Stimulated activated CD4-positive, alpha-beta T cell treated with anti-CD3 and anti-CD28 coated beads, Interleukin-4, amount 100 ng/mL, for 4 hours (primary cell): ENCODE measurements at places on chromosomes 3 and 15.

DNA sequence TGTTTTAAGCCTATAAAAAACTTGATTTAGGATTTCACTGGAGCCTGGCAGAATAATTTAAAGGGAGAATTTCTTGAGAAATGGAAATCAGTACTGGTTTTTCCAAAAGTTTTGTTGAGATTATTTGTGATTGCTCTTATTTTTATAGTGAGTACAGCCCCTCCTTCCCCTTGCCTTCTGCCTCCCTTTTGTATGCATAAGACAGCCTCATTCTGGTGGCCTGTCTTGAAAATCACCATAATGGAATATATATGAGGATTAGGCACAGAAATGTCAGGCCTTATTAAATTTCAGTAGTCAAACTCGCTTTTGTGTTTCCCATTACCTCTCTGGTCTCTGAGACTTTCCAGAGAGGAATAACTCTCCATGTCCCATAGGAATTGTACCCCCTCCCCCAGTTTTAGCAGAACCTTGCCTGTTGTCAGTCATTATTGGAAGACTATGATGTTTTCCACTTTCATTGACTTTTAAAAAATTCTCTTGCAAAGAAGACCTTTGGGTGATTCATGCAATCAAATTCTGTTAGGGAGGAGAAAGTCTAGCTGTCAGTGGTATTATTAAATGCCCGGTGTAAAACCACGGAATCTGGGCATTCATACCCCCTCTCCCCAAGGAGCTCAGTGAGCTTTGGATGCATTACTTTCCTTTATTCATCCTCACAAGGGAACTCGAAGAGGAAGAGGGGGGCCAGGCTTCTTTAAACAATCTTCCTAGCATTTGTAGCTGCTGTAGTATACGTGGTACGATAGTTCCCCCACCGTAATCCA, 171.6 kb upstream of the TSC22D2 start:
- no peak for DNase-seq

DNA sequence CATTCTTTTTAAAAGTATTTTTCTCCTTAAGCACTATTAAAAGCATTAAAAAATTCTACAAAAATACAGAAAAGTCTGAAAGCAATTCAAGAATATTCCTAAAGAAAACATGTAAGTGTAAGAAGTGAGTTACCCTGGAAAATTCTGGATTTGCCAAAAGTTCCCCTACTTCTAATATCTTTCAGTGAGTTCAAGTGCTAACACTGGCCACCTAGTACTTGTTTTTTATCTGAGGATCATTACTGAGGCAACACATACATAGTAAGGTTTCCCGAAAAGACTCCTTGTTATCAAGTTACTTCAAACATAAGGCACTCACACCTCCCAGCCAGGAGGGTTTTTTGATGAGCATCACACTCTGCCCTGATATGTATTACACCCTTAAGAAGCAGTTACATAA, 158.4 kb downstream of the TIGIT start:
- DNase-seq: no peak

DNA sequence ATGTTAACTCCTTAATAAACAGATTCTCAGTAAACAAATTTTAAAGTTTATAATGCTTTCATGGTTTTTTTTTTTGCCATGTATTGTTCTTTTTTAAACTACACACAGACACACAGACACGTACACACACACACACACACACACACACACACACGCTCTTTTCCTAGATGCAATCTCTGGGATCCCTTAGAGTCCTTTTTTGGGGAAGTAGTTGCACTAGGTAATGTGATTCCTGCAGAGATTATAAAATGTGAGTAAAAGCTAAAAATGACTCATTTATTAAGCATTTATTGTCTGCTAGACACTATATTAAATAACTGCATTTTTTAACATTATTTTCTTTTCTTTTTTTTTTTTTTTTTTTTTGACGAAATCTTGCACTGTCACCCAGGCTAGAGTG, 19.9 kb downstream of the NDUFB5 start:
- no peak for DNase-seq

DNA sequence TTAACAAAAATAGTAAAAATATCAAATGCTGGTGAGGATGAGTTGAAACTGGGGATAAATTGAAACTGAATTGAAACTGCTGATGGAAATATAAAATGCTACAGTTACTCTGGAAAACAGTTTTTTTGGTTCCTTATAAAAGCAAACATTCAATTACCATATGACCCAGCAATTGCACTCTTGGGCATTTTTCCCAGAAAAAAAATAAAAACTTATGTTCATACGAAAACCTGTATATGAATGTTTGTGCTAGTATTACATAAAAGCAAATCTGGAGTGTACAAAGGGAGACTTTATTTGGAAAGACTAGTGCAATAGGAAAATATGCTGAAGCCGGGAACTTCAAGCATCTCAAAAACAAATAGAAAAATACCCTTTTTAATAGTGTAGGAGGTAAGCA, 857.9 kb upstream of the CADM2 start:
- no peak for DNase-seq

GRCh38 chr3:178583963-178584575, 47.8 kb downstream of the KCNMB2 start:
- DNase-seq: no peak

DNA sequence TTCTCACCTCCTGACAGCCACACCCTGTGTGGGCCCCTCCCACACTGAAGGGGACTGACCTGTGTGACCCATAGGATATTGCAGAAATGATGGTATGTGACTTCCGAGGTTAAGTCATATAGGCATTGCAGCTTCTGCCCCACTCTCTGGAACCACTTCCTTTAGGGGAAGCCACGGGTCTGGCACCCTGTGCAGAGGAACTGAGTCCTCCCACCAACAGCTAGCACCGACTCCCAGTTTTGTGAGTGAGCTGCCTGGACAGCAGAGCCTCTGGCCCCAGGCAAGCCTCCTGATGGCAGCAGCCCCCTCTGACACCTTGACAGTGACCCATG, 24.6 kb upstream of the SLC6A6 start:
- DNase-seq: no peak

GRCh38 chr3:186330772-186331460, 31.1 kb downstream of the DGKG start:
- DNase-seq: no peak

GRCh38 chr3:55658270-55658669, 171.2 kb upstream of the WNT5A start:
- DNase-seq: no peak

DNA sequence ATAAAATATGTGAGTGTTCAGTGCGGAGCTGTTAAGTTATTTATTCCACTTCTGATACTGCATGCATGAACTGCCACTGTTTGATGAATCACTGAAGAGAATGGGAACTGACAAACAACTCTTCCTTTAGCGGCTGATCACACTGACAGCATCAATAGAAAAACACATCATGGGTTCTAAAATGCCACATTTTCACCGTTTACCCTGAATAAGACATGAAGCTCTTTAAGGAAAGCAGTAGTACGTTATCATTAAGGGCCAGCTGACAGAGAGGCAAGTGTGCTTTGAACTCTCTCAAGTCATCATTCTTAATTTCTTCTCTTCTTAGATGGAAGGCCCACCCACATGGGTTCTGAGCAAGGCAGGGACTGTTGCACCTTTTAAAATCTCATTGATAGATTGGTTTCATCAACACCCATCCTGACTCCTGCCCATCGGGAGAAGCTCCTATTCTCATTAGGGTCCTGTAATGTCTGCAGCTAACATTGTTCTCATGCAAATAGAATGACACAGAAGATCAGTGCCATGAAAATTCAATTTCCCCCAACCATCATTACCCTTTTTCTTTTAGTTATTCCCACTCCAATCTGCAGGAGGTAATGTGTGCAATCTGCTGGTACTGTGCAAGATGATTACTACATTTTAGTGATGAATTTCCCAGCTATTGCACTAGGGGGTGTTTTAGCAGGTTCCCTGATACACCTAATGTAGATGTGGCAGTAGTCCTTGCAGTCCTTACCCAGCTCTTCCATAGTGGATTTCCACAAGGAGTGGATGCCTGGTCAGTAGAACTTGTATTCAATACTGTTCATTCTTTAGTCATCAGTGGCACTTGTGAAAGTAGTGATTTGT, 119.1 kb downstream of the ROBO2 start:
- DNase-seq: no peak

DNA sequence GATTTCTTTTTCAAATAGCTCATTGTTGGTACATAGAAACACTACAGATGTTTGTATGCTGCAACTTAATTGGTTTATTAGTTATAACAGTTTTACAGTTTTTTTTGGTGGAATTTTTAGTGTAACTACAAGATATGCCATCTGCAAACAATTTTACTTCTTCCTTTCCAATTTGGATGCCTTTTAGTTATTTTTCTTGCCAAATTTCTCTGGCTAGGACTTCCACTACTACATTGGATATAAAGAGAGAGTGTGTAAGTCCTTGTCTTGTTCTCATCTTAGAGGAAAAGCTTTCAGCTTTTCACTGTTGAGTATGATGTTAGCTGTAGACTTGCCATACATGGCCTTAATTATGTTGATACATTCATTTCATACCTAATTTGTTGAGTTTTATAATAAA, 143.6 kb upstream of the EOMES start:
- DNase-seq: no peak

- DNase-seq: no peak
Observed at GRCh38 chr15:67670647-67671305, 128.3 kb downstream of the MAP2K5 start.

DNA sequence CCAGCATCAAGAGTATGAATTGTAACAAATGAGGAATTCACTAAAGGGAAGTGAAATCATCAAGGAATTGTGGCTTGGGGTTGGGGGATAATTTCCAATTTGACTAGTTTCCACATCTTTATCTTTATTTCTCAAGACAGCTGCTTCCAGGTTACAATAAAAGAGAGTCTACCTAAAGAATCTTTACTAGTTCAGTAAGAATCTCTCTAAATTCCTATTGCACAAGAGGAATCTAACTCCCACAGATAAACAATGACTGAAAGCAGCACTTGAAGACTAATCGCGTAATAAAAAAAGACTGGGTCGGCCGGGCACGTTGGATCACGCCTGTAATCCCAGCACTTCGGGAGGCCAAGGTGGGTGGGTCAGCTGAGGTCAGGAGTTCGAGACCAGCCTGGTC, 194.4 kb downstream of the KBTBD8 start:
- no peak for DNase-seq

GRCh38 chr3:71142441-71143161, 440.9 kb downstream of the FOXP1 start:
- no peak for DNase-seq

DNA sequence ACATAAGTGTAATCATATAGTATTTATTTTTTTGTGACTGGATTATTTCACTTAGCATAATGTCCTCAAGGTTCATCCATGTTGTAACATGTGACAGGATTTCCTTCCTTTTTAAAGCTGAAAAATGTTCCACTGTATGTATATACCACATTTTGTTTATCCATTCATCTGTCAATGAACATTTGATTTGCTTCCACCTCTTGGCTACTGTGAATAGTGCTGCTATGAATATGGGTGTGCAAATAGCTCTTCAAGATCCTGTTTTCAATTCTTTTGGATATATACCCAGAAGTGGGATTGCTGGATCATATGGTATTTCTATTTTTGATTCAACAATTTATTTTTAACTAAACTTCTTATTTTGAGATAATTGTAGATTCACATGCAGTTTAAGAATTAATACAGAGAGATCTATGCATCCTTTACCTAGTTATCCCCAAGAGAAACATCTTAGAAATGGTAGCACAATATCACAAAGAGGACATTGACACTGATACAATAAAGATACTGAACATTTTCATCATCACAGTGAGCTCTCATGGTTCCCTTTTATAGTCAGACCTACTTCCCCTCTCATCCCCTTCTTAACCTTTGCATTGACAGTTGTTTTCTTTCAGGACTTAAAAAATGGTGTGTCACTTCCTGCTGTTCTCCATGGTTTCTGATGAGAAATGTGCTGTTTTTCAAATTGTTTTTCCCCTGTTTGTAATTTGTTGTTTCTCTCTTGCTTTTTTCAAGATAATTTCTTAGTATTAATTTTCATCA, 90.1 kb downstream of the SATB1 start:
- no peak for DNase-seq
